ENCODE measurements at places on chromosomes 13 and 19.
A peak's percentile ranks its signal among the peaks of the same experiment; 100 is the strongest.

DNA sequence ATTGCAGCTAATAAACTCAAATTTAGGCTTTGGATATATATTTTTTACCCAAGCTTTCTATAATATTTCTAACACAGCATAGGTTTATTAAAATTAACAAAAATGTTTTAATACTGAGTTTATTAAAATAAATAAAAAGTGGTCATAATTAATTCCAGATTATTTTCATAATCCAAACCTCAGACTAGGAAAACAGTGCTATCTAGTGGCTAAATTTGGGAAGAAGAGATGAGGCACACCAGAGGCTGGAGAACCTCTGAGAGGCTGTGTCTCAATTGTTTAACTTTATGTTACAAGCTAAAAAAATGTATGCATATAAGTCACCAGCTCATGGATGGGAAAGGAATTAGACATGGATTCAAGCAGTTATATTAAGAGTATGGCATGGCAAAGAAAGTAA lies 392.5 kb downstream of the DIAPH3 start:
- no peak for DNase-seq

DNA sequence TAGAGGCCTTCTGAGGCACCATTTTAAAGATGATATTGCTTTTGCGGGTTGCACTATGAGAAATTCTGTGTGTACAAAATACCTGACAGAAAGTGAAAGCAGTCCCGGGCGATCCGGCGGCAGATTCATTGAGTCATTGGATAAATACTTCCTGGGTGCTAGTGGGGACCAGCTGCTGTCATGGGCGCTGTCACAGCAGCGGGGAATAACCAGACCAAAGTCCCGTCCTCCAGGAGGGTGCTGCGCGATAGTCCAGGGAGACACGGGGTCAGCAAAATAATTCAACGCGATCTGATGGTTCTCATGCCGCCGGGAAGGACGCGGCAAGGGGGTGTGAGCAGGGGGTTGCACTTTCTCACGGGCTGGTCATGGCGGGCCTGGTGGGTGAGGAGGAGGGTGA lies 13.5 kb downstream of the ZFR2 start:
- DNase-seq: no peak

DNA sequence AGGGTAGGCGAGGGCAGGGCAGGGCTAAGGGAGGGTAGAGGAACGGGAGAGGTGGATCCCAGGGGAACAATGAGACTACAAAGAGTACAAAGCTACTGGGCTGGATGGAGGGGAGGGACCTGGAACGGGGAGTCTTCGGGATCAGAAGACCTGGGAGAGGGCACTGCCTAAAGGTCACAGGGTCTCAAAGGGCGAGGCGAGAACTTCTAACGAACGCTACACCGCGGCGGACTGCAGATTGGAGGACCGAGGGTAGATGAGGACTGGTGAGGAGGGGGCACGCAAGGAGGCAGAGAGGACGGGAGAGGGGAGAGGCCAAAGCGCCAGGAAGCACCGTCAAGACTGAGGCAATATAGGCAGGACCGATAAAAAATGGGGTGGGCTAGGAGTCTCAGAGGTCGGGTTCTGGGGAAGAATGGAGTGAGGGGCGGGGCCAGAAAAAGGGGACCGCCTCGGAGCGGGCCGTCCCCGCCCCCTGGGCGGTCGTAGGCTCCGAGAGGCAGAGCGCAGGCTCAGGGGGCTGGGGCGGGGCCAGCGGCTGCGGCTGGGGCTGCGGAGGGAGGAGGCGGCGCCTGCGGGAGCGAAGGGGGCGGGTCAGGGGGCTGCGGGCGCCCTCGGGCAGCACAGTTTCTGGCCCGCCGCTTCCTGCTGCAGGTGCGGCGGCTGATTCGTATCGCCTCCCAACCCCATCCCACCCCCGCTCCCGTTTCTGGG lies 1.3 kb upstream of the KCNC3 start:
- no peak for DNase-seq

- DNase-seq: no peak
These were observed 26.2 kb downstream of the RAP2A start for GRCh38 chr13:97460004-97460775.

- DNase-seq: no peak
These were observed 99.6 kb upstream of the HTR2A start for GRCh38 chr13:46996316-46997030.

GRCh38 chr13:32837973-32838927 lies 178.0 kb upstream of the KL start:
- no peak for DNase-seq

DNA sequence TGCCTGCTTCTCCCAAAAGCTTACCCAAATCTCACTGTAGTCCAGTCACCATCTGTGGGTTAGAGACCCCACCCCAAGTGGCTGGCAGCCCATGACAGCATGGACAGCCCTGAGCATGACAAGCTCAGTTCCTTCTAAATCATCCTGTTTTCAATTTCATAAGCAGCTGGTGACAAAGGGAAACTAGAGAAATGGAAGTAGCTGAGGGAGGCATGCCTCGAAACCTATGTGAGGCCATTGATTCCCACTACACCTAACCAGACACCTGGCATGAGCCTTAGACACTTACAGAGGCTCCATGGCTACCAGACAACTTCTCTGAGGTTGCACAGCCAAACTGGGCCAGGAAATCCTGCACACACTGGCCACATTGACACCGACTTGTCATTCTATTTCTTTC lies 56.2 kb downstream of the ABCC4 start:
- DNase-seq: no peak

- DNase-seq: peak; percentile 58
These were observed 19.5 kb upstream of the ALOX5AP start for GRCh38 chr13:30715837-30716236.

DNA sequence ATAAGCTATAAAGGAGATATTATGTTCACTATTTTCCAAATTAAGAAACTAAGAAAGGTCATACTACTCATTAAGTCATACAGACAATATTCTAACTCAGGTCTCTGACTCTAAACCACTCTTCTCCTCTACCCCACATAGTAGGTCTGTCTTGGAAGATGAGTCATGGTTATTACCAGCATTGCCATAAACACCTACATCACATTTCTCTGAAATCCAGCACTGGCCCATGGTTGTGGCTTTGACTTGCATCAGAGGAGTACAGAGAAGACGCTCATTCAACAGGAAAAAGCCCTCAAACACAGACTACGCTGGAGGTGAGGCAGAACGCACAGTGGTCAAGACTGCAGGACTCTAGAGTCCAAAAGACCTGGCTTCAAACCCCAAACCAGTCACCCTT lies 476.8 kb downstream of the COG6 start:
- DNase-seq: no peak

GRCh38 chr13:39692660-39693438 lies 37.4 kb downstream of the COG6 start:
- no peak for DNase-seq

- no peak for DNase-seq
These were observed 33.0 kb upstream of the ZNF808 start for GRCh38 chr19:52494518-52494917.

DNA sequence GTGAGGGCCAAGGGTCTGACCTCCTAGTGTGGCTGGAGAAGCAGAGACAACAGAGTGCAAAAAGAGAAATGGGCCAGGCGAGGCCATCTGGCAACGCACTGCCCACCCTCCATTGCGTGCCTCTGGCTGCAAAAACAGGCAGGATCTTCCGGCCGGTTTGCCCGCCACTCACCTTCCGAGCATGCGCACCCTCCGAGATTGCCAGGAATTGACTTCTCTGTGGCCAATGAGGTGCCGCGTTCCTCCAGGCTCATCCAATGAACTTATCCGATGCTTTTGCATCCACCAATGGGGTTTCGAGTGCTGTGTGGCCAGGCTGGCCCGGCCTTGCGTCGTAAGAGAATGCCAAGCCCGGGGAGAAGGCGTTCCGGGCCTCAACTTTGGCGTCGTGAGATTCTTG lies at the start of gene TEX101:
TEX101 (plus strand) TSS at position 337 of the 400 bp plus-strand sequence. CDS start 1,030 bp downstream, outside the sequence.
- no peak for DNase-seq

DNA sequence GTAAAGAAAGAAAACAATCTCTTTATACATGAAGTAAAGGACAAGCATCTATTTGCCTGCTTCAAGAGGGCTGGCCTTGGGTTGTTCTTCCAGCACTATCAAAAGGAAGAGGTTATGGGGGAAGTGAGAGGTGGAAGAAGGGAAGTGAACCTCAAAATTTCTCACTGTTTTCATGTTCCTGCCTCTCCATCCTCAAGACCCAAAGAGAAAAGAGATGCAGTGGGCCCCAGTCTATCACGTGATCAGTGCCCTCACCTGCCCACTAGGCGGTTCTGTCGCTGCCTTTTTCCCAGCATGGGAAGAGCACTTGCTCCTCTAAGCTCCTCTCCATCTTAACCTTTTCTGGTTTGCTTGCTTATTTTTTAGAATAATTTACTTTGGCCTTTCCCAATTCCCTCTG lies 6.2 kb upstream of the USP12 start:
- DNase-seq: no peak

DNA sequence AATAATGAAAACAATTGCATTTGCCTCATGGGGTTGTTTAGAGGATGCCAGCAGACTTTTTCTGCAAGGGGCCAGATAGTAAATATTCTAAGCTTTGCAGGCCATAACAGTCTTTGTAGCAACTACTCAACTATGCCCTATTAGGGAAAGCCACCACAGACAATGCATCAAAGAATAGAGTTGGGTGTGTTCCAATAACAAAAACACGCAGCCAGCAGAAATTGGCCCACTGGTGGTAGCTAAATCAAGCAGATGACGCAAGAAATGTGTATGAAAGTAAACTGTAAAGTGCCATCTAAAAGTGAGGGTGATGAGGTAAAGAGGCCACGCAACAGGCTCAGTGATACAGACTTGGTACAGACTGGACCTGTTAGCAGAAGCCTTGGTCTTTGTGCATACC lies 75.2 kb upstream of the SIAH3 start:
- DNase-seq: no peak

GRCh38 chr13:97586941-97587340 lies 153.0 kb downstream of the RAP2A start:
- DNase-seq: no peak

DNA sequence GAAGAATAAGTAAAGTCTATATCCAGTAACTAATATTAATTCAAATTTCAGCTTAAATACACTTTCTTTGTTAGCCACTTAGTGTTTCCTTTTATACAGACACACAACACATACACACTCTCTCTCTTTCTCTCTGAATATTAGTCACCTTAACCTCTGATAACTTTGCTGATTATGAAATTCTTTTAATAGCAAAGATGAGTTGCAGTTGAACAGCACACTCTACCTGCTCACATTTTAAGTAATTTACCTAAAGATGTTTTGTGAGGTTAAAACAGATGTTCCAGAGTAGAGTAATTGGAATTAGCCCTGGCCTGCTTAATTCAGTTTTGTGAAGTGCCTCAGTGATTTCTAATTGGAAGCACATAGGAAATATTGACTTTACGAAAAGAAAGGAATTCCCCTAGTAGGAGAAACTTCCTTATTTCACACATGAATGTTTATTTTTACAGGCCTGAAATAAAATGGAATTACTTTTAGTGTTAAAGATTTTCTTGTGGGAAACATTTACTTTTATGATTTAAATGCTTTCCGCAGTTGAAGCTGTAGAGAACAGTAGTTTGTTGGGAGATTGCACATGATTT lies 184.3 kb downstream of the MYO16 start:
- no peak for DNase-seq

DNA sequence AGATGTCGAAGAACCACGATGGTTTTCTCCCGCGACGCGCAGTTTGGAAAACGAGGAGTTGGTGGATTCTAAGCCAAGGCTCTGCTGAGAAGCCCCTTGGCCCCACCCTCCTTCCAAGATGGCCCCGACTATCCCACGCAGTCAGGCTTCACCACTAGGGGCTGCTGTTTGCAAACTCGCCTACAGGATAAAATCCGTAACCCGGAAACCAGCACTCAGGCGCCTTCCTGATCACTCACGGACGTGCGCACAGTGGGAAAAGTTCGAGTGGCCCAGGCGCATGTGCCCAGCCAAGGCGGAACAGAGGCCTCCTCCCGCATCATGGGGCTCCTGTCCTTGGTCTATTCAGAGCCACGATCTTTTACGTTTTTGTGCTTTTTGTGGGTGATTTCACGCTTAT lies 19.2 kb upstream of the UQCR11 start:
- no peak for DNase-seq

GRCh38 chr13:98155475-98156109 lies 12.7 kb downstream of the FARP1 start:
- no peak for DNase-seq

GRCh38 chr13:73428706-73429105 lies 369.9 kb downstream of the KLF5 start:
- no peak for DNase-seq

DNA sequence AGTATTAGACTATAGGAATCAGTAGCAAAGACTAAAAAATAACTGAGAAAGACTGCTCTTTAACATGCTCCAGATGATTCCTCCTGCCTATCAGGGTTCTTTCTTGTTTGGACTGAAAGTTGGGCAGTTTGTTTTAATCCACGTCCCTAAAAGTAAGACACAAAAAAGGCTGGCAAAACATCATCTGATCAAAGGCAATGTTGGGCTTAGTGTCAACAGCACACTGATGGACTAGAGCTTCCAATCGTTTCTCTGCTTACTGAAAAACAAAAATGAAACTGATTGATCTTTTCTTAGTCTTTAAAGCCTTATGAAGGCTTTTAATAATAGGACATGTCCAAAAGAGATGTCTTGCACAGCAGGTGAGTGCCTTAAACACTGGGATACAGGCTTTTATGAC lies 1567.9 kb upstream of the PRR20A start:
- no peak for DNase-seq

GRCh38 chr13:18978447-18978846 lies 203.2 kb downstream of the TUBA3C start:
- DNase-seq: no peak

DNA sequence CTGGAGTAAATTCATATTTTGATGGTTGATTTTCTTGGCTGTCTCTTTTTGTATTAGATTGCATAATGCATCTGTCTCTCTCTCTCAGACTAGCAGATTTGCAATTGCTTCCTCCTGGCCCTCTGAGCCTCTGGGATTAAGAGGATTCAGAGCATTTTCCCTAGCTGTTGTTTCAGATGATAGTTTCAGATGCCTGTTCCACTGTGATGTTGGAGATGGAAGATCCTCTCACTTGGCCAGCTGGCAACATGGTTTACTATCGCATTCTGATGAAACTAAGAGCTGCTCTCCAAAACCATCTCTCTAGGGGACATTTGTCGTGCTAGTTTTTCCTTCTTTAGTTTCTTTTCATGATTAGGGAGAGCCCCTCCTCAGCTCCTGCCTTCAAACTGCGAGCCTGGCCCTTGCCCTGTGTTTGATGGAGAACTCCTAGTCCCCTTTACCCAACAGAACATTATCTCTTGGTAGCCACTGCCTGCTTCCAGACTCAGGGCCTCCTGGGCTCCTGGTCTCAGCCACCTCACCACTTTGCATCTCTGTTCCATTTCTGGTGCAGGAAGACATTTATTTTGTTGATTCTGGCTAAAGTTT lies 244.6 kb downstream of the B3GLCT start:
- no peak for DNase-seq

GRCh38 chr13:108313382-108313781 lies 43.9 kb downstream of the TNFSF13B start:
- no peak for DNase-seq
